ENCODE measurements at places on chromosomes 6 and 20.
A peak's percentile ranks its signal among the peaks of the same experiment; 100 is the strongest.

- DNase-seq = no peak
Observed at GRCh38 chr6:159023893-159024292, 20.9 kb downstream of the TAGAP start.

DNA sequence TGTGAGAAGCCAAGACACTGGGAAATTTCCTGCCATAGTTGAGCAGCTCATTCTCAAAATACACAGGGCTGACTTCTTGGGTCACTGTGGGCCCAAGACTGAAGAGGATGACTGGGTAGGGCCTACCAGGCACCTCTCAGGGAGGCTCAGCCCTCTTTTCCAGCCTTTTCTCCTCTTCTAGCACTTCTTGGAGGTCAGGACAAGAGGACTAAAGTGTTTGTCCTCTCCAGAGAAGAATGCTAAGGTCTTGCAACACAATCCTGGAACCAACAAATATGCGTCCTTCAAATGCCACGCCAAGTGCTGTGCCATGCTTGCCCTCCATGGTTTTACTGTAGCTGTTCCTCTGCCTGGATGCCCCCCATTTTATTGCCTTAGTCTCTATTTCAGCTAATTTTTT lies 3.3 kb upstream of the LRRN4 start:
- no peak for DNase-seq

GRCh38 chr20:33400812-33401183 lies 521 bp downstream of the CDK5RAP1 start:
- DNase-seq = no peak

GRCh38 chr6:49233483-49233882 lies 229.6 kb downstream of the MMUT start:
- no peak for DNase-seq

DNA sequence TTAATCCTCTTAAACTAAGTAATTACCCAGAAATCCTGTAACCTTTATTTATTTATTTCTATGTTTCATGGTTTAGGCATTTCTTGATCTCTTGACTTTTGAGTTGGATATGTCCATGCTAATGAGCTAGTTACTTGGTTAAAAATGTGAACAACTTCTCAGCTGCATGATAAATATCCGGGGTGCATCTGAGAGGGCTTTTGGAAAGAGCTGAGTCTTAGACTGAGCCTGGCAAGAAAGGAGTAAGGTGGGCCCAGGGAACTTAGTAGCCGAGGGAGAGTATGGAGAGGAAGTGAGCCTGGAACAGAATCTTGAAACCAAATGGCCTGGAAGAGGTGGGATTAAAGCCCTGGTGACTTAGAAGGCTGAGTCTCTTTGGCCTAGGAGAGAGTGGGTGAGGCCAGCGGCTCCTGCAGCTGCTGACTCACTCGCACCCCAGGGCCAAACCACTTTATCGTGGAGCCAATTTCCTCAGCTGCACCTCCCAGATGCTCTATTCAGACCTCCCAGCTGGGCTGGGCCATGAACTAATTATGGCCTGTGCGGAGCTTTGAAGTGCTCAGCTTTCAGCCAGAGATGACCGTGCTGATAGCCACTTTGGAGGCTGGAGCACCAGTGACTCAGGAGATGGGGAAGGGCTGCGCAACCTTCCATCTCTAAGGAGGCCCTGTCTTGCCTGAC lies 19.1 kb downstream of the TGM3 start:
- no peak for DNase-seq

DNA sequence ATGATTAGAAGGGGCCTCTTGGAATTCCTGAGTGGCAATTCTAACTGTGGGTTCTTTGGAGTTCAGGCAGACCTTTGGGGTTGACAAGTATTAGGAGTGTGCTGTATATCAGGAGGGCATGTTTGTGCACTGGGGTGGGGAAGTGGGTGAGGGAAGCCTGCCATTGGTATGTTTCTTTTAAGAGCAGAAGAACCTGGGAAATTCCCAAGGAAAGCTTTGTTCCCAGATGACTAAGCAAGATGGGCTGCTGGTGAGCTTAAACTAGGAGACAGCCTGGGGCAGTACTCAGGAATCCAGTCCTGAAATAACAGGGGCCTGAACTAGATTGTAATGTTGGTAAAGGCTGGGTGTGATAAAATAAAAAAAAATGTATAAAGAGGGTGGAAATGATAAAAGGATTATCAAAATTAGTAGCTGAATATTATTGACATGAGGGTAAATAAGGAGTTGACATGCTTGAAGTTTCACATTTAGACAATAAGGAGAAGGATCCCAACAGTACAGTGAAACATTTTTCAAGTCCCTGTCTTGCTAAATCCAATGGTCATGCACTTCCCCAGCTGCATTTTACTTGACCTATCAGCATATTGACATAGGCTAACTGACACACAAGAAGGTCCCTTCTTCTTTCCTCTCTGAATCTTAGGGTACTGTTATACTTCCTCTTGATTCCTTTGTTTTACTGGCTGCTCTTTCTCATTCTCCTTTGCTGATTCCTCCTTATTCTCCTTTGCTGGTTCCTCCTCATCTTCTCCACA lies 18.4 kb upstream of the IFNGR1 start:
- no peak for DNase-seq

DNA sequence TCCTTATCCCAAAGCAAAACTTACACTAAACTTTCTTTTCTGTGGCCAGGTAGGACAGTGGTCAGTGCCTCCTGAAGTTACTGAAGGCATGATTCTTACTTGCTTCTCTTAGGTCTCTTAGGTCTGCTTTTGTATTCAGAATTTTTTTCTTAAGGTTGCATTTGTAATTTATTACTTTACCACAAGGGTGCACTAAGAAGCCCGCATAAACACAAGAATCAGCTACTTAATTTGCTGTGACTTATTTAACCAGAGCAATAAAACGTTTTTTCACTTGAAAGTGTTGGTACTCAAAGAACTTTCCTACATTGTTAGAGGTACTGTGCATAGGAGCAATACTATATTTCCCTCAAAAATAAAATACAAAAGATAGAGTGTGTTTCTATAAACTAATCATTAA lies 75.4 kb upstream of the LAMA2 start:
- DNase-seq = peak; percentile 49

- DNase-seq = no peak
Observed at GRCh38 chr6:38119516-38119915, 300.0 kb downstream of the ZFAND3 start.

GRCh38 chr6:49541210-49541724 lies 9.2 kb upstream of the C6orf141 start:
- no peak for DNase-seq

DNA sequence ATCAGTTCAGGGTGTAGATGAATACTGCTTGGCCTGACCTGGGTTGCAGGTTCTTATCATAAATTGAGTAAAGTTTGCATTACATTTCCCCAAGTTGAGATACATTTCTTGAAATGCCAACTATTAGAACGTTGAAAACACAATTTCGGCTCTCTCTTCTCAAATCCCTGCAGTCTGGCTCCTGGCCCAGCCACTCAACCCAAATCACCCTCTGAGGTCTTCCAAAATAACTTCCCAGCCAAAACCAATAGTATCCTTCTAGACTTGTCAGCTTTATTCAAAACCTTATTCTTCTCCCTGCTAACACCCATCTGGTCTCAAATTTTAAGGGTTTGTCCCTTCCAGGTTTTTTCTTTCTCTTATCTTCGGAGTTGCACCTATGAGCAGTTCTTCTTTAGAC lies 263.6 kb downstream of the EYA4 start:
- no peak for DNase-seq

GRCh38 chr6:53020005-53020744 lies 25.1 kb upstream of the GSTA4 start:
- DNase-seq = no peak

- DNase-seq = no peak
Observed at GRCh38 chr20:52242237-52243230, 51.0 kb upstream of the ZFP64 start.

DNA sequence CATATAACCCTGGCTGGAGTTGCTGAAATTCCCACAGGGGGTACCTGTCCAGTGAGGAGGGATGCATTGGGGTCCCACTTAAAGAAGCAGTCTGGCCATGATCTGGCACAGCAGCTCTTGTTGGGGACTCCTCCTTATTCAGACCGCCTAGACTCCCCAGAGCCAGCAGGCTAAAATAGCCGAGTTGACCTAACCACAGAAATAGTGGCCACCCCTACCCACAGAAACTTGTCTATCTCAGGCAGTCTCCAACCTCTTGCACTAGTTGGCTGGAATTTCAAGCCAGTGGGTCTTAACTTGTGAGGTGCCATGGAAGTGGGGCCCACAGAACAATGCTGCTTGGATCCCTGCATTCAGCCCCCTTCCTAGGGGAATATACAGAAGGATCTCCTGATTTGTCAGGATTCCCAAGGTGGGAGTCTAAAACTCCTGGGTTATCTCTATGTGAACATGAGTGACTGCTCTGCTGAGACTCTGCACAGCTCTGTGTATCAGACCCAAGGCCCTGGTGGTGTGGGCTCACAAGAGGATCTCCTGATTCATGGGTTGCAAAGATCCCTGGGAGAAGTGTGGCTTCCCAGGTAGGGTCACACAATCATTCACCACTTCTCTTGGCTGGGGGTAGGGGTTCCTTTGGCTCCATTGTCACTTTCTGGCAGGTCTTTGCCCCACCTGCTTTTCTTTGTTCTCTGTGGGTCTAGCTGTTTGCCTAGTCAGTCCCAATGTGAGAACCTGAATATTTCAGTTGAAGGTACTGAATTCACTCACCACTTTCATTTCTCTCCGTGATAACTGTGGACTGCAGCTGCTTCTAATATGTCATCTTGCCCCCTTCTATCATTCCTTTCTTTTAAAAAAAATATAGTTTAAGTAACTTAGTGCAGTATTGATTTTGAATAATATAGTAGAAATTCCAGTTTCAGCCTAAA lies 65.5 kb upstream of the CLVS2 start:
- no peak for DNase-seq

DNA sequence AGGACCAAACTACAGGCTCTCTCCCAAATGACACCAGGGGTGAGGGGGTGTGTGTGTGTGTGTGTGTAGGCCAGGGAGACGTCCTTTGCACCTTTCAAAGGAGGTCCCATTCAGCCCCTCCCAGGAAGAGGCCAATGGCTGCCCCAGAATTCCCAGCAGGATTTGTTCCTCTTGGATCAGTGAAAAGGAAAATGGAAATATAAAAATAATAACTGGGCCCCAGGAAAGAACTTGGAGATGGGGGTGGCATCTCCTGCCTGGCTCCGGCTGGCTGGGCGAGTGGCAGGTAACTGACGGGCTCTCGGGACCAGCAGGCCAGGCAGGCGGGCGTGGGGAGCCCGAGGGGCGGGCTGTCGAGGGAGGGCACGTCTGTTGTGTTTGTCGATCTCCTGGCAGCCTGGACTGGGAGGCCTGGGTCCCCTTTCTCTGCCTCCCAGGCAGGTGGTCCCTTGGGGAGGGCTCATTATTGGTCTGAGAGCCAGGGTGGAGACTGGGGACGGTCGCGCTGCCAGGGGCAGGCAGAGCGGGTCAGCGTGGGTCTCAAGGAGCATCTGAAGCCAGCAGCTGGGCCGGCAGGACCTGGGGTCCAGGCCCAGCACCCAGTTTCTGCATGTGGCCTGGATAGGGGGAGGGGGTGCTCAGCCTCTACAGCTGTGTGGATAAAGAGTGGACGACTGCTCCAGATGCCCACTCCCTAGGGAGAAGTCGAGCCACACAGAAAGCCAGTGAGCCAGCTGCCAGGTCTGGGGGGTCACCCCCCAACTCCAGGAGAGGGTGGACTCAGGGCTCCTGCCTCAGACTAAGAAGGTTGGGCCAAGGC lies 3.1 kb downstream of the NOL4L start:
- peak; percentile 47 for DNase-seq

DNA sequence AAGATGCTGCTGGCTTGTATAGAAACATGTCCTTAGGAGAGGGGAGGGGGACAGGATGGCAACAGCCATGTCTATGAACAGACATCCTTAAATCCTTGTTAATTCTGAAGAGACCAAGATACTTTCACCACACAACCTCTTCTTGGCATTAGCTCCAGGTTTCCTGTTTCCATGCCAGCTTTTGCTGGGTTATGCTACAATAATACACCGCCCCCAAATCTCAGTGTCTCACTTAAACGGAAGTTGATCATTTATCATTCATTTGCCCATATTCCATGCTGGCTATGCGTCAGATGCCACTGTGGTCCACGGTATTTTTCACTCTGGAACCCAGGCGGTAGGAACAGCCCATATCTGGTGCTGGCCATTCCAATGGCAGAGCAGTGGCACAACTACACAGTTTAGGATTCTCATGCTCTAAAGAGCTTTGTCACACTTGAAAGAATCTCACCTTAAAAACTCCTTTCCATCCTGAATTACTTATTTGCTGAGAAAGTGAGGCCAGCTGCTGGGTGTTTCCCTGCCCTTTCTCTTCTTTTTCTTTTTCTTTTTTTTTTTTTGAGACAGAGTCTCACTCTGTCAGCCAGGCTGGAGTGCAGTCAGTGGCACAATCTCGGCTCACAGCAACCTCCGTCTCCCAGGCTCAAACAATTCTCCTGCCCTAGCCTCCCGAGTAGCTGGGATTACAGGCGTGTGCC lies 3.7 kb upstream of the RNASET2 start:
- no peak for DNase-seq

- no peak for DNase-seq
Observed at GRCh38 chr6:8494730-8495129, 59.4 kb upstream of the SLC35B3 start.

- DNase-seq = no peak
Observed at GRCh38 chr20:52958211-52958610, 13.9 kb upstream of the TSHZ2 start.

DNA sequence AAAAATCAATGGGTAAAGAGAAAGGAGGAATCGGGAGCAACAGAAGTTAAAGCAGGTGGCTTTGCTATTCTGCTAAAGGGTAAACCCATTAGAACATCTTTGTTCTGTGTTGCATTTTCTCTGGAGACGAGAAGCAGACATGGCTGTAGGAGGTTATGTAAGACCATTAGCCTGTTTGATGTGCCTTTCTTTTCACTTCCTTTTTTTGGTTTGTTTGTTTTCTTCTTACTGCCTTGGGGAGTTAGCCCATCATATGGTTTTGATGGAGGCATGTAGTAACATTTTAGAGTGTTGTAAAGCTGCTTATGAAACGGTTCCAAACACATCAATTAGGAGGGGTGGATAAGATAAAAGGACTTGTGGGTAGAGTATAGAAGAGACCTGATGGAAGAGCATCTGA lies 131.0 kb downstream of the DOK5 start:
- no peak for DNase-seq

DNA sequence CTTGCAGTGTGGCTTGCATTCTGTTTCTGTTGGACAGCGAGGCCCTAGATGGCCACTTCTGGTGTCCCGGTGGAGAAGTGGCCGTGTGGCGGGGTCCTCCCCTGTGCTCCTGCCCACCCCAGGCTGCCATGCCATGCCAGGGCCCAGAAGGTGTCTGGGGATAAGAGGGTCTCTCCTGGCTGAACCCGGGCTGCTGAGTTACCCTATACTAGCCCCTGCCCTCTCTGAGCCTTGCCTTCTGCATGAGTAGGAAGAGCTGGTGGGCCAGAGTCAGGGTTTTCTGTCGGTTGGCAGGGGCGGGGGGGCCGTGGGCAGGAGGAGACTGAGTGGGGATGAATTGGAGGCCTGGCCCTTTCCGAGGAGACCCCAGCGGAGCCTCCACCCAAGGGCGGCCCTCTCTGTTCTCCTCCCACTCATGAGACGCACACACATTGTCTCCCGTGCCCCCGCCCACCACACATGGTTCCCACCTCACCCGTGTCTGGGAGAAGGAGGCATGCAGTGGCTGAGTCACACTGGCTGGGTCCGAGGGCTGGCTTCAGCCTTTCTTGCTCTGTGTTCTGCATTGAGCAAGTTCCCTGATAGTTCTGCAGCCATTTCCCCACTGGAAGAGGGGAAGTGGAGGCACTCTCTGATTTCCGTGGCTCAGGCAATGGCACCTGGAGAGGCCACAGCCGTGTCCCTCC lies 24.6 kb downstream of the VSTM2L start:
- no peak for DNase-seq

- no peak for DNase-seq
Observed at GRCh38 chr6:70379473-70380013, 33.8 kb upstream of the FAM135A start.

- no peak for DNase-seq
Observed at GRCh38 chr20:40652441-40652987, 36.5 kb downstream of the MAFB start.

- DNase-seq = no peak
Observed at GRCh38 chr20:6588296-6588695, 179.2 kb upstream of the BMP2 start.
